Activated naive CD8-positive, alpha-beta T cell treated with anti-CD3 and anti-CD28 coated beads, Interleukin-2, amount 10 ng/mL, durations not matched to agents 7 days and 5 days (primary cell): ENCODE measurements at places on chromosomes 12 and 14. TPM values are rescaled to one million over a fixed set of nuclear protein-coding genes. Genes with fewer than 3 reads are reported as not detected.

- H3K4me1 ChIP-seq: peaks cover 44% of the 10 kb centered on the region
- no peak for DNase-seq
- peaks cover 31% of the 10 kb centered on the region for H3K36me3 ChIP-seq
- H3K27ac ChIP-seq: peak overlapping the region; percentile 31
- peaks cover 20% of the 10 kb centered on the region for H3K27me3 ChIP-seq
Observed at GRCh38 chr14:91835197-91835919, 32.0 kb downstream of the TC2N start.

DNA sequence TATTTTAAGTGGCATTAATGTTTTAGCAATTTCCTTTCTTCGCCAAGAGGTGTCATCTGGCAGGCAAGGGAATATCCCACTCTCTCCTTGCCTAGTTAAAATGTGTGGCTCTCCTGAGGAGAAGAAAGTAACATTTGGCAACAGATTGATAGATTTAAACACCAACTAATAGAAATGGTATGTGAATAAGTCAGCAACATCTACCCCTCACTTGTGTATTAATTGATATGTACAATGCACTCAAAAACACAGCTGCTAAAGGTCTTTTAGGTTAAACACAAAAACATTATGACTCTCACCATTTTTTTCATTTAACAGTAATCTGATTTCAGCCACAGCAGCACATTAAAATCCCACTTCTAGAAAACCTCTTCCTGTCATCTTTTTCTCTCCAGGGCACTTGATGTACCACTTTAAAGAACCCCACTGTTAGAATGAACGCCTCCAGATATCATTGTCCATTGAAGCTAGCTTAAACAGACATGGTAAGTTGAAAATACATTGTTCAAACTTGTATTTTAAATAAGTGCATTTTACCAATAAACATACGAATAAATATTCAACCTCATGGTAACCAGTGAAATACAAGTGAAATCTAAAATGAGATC is 151.7 kb downstream of the RPAP3 start:
- no peak for DNase-seq
- no peak overlapping the region for H3K27ac ChIP-seq

RNASE3 gene
- not detected for total RNA-seq

FAM161B gene
- total RNA-seq: 3.5 TPM
